ENCODE measurements at places on chromosomes 1 and 21.

DNA sequence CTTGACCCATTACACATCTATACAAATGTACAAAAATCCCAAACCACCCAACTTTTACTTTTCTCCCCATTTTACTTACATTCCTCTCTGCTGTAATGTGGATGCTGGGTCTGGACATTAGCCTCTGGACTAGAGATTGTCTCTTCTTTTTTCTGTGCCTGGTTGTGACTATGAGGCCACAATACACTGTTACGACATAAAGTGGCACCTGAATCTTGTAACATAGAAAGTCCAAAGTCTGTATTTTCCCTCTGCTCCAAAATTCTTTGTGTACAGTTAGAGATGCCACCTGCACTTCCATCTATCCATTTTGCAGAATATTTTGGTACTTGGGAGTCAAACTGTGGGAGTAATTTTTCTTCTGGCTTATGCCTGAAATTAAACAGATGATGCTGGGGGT lies 22.7 kb downstream of the C21orf91 start:
- no peak for DNase-seq

GRCh38 chr21:45630066-45630694 lies 13.3 kb upstream of the PCBP3 start:
- DNase-seq, result no peak

GRCh38 chr1:65476327-65476726 lies 55.9 kb downstream of the LEPR start:
- DNase-seq, result no peak

GRCh38 chr1:72917920-72918319 lies 635.6 kb upstream of the NEGR1 start:
- DNase-seq, result no peak

GRCh38 chr1:167781558-167781957 lies 59.8 kb downstream of the MPZL1 start:
- no peak for DNase-seq

- DNase-seq, result no peak
Measured at GRCh38 chr1:161282991-161283390, 24.4 kb downstream of the PCP4L1 start.

DNA sequence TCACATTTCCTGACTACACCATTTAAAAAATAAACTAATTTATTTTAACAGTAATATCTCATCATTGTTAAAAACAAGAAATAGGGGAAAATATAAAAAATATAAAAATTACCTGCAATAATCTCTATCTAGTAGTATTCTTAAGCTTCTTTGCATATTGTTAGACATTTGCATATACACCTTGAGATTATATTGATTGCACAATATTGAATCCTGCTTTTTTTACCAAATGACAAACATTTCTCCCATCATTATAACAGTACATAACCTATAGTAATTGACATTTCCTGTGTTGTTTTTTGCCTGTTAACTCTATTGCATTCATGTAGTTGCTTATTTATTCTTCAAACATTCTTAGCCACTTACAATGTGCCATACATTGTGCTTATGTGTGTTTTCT lies 11.7 kb upstream of the CR1L start:
- no peak for DNase-seq

GRCh38 chr1:4171480-4172450 lies 271.7 kb upstream of the C1orf174 start:
- DNase-seq, result no peak

GRCh38 chr1:214637722-214638458 lies 34.9 kb downstream of the CENPF start:
- DNase-seq, result no peak

DNA sequence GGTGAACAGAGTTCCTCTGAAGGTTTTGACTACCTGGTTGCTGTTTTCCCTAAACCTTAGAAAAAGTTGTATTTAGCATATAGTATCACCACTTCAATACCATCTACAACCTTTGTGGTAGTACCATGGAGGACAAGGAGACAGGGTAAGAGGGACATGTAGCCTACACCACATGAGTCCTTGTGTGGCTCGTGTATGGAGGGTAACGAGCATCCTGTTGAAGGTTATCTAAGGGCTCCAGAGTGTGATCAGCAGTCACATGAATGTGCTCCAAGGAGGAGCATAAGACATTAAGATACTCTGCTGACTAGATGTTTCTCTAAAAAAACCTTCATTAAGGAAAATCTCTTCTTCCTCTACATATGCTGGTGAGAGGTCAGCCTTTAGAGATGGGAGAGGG lies 67.3 kb downstream of the VCAM1 start:
- no peak for DNase-seq

DNA sequence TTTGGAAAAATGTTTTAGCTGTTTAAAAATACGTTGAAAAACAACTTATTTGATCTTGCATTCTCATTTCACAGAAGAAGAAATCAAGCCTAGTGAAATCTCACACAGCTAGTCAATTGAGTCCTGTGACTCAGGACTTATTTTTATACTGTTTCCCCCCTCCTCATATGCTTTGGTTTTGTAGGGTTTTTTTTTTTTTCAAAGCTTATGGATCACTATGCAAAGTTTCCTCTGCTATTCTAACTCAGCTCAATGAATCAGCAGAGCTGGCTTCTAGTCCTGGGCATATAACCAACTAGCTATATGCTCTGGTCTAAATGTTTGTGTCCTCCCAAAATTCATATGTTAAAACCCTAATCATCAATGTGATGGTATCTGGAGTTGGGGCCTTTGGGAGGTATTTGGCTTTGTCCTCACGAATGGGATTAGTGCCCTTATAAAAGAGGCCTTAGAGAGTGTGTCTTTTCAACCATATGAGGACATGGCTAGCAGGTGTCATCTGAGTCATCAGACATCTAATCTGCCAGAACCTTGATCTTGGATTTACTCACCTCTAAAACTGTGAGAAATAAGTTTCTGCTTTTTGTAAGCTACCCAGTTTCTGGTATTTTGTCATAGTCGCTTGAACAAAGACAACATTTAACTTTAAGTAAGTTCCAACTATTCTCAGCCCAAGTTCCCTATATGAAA lies 317.2 kb upstream of the C1orf87 start:
- DNase-seq, result no peak

GRCh38 chr1:13828454-13829151 lies 128.6 kb downstream of the PRDM2 start:
- no peak for DNase-seq

DNA sequence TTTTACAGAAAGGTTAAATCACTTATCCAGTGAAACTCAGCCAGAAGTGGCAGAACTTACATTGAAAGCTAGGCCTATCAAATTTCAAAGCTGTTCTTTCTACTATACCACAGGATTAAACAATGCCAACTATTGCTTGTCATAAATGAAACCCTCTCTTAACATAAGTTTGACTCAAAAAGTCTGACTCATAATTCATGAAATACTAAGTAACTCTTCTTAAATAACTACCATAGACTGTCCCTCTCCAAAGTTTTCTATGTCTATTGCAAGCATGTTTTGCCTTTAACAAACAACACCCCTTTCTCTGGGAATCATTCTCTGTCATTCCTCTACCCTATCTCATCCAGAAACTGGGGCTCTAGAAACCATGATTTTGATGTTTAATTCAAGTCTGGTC lies 109.5 kb upstream of the UBE2U start:
- DNase-seq, result no peak

- DNase-seq, result no peak
Measured at GRCh38 chr1:109823543-109824348, 60.0 kb upstream of the EPS8L3 start.

GRCh38 chr1:193538003-193538354 lies 351.6 kb upstream of the B3GALT2 start:
- no peak for DNase-seq

DNA sequence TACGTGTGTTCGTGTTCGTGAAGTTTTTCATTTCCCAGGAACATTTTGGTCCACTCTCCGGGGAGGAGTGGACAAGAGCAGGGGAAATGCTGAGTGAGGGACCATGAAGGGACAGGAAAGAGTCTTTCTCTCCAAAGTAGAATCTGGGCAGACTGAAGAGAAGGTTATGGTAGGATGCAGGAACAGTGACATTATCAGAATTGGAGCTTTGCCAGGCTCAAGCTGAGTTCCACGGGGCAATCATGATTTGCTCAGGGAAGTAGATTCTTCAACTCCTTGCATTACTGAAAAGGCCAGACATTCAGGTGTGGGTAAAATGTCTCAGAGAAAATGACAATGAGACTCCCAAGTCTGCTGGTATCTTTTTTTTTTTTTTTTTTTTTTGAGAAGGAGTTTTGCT lies 16.6 kb downstream of the ATP1A4 start:
- no peak for DNase-seq

GRCh38 chr1:26268290-26269197 lies 11.3 kb upstream of the SH3BGRL3 start:
- DNase-seq, result no peak

DNA sequence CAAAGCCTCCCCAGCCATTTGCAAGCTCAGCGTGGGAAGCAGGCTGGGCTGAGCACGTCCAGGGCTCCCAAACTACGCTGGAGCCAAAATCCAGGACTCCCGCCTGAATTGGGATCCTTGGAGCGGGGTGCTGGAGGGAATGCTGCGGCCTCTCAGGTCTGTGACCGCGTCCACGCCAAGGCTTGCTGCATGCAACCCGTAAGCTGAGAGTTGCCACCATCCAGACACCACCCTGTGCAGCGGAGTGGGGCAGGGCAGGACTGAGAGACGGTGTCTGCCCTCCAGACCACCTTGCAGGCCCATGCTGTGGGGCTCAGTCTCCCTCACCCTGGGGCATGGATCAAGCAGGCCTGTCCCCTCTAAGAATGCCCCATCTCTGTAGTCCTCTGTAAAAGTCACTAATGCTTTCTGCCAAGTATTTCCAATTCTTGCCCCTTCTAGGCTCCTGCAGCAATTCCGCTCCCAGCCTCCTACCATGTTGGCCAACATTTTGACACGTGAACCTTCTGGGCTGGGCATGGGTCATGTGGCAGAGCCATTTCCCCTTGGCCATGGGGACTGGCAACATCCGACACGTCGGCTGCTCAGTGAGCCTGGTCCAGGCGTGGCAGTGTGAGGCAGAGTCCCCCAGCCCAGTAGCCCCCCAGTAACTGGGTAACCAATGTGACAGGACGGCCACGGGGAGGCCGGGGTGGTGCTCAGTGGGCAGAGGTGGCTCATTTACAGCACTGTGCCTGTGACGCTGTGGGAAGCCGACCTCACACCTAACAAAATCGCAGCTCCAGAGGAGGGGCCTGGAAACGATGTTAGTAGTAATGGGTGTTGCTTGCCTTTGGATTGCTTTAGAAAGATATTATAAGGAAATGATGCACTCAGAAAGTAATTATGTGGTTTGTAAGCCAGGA lies 57.9 kb upstream of the PDE9A start:
- no peak for DNase-seq

DNA sequence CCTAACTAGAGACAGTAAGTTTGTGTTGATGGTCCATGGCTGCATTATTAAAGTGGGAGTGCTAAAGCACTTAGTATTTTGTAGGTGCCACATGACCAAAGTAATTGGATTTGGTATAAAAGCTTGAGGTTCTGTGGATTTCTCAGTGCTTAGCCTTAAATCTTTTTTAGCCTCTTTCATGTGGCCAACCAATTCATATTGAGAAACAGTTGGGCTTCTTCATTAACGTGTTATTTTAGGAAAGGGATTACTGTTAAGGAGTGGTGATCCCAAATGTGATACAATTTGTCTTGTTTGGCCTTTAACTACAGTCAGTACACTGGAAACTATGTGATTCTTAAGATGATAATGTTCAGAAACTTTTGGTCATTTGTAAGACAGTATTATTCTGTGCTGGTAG lies 25.5 kb downstream of the MAN1A2 start:
- no peak for DNase-seq

DNA sequence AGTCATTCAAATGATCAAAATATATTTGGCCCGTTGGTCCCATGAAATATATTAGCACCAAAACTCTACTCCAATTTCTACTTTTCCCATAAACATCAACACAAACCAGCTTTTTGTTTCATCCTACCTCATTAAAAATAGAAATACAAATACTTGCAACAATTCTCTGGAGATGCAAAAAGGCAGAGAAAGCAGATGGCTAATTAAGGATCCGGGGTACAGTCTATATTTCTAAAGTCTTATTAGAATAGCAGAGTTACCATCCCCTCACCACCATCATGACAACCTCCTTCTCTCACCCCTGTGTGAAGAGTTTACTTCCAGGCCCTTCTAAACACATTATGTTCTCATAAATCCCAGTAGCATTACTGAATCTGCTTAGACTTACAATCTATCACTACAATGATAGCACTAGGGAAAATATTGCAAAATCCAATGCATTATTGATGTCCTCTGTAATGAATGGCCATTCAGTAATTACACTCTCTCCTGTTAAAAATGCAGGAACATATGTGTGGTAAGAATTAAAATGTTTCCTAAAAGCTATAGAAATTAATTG lies 133.8 kb downstream of the HHIPL2 start:
- no peak for DNase-seq

DNA sequence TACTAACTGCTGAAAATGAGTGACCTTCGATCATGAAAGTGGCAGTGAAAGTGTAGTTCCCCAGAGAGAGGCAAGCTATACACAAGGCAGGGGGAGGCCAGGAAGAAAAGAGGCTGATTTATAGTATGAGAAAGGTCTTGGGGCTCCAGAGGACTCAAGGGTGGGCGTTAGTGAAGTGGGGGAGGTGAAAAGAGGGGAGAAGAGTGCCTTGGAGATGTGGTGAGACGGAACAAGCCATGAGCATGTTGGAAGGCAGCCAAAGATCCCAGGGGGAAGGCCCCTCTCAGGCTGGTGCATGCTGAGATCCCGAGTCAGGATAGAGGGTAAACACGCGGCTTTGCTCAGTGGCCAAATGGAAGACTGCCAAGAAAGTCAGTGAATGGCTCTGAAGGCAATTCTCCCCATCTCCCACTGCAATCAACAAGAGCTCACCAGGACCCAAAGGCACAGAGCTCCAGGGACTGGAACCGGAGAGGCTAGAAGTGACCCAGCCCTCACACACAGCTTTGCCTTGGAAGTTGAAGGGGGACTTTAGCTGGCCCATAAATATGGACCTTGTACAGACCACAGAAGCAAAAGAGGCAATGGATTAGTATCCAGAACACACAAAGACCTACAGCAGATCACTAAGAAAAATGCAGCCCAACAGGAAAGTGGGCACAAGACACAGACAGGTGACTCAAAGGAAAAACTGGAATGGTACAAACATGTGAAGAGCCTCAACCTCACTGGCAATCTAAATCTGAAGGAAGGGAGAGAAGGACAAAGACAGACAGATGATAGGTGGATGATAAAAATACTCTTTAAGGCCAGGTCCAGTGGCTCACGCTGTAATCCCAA lies 49.6 kb downstream of the HSF2BP start:
- DNase-seq, result no peak

DNA sequence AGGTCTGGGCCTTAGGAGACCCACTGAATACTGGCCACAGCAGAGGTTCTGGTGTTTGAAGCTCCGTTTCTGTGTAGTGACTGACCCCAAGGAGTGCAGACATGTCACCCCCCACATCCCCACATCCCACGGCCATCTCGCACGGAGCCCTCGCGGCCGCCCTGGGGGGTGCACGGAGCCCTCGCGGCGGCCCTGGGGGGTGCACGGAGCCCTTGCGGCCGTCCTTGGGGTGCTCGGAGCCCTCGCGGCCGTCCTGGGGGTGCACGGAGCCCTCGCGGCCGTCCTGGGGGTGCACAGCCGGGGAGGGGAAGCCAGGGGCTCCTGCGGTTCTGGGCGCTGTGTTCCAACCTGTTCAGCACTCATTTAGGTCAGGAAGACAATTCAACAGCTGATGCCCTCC lies 68.4 kb downstream of the SCCPDH start:
- no peak for DNase-seq

- DNase-seq, result no peak
Measured at GRCh38 chr1:89957107-89957506, 37.8 kb upstream of the ZNF326 start.
